Neural progenitor cell (in vitro differentiated cells): ENCODE measurements at places on chromosomes 16 and 17. TPM values are rescaled to one million over a fixed set of nuclear protein-coding genes. Genes with fewer than 3 reads are reported as not detected.

DNA sequence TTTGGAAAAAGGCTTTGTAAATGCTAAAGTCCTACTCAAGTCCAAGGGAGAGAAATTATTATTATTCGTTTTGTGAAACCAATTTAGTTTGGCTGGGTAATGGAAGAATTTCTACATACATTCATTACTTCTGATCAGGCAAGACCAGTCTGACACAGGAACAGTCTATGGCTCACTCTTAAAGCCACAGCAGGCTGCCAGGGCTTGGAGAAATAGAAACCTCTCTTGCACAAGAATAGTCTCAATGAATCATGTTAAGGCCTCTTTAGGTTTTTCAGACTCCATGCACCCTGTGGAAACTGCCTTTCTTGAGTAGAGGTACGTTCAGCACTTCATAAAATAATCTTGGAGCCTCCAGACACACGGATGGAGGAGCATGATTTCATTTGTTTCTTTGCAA, 167.7 kb downstream of the IRX3 start:
- no peak overlapping the region for H3K4me3 ChIP-seq
- no peak overlapping the region for H3K27ac ChIP-seq
- no peak for DNase-seq
- no peaks in the 10 kb centered on the region for H3K4me1 ChIP-seq
- H3K36me3 ChIP-seq = no peaks in the 10 kb centered on the region
- H3K27me3 ChIP-seq = no peaks in the 10 kb centered on the region

DNA sequence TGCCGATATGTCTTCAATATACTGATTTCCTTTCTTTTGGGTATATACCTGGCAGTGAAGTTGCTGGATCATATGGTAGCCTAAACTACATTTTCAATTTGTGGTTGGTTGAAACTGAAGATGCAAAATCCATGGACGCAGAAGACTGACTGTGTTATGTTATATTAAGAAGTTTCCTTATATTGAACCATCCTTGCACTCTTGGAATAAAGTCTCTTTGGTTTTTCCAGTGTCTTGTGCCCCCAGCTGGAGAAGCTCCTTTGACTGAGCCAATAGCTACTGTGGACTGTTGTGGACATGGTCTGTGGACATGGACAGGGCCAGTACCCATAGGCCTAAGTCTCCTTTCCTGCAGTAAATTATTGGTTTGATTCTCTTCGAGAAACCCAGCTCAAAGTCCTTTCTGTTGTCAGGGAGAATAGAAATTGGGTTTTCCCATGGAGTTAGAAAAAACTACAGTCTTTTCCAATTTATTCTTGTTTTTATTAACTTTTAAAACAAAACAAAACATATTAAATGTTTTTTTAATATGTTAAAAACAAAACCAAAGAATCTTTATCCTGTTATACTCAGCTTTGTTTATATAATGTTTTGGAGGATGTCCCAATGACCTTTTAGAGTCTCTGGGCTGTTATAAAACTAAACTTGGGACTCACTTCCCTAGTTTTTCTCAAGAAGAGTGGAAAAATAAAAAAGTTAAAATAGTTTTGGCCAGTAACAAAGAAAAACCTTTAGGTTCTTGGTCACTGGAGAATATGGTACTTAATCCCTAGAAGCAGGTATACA, 15.2 kb upstream of the IL34 start:
- H3K4me1 ChIP-seq = peaks cover 16% of the 10 kb centered on the region
- H3K36me3 ChIP-seq = no peaks in the 10 kb centered on the region
- no peak overlapping the region for H3K4me3 ChIP-seq
- DNase-seq = no peak
- H3K27ac ChIP-seq = no peak overlapping the region

DNA sequence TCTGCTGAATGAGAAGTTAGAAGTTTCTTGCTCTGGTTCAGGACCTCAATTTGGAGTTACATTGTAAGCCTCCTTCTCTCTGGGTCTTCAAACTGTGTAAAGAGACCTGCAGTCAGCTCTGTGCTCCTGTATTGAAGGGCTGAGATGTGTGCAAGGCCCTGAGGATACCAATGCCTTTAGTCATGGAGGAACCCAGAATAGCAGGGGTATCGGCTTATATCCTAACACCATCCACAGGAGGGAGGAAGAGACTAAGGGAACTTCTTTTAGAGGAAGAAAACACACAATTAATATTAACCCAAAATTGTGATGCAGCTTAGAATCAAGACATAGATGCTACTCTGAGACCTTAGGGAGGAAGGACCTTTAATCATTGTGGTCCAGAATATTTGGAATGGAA, 36.5 kb downstream of the GLP2R start:
- DNase-seq = no peak
- no peak overlapping the region for H3K27ac ChIP-seq

DNA sequence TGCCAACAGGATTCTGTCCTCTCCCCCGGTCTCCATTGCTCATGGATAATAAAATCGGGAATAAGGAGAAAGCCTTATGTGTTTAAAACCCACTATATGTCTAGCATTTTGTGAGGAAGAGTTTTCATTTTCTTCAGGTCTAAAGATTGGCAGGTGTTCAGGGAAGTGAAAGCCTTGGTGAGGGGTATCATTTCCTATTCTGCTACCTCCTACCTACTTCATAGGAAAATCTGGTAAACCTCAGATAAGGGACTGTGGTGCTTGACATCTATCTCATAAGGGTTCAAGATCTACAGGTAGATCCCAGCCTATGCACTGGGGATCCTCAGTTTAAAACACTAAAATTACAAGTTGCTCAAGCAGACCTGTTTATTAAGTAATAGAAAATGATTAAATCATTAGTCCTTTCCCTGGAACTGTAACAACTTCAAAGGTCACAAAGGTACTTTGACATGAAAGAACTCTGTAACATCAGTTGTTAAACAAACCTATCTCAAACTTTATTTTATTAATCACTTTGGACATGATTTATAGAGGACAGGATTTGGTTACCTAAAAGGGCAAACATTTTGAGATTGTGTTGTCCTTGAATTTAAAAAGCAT, 6.5 kb downstream of the MOSMO start:
- H3K27ac ChIP-seq = no peak overlapping the region
- no peak overlapping the region for H3K4me3 ChIP-seq
- H3K36me3 ChIP-seq = no peaks in the 10 kb centered on the region
- no peak for DNase-seq

- peaks cover 18% of the 10 kb centered on the region for H3K27me3 ChIP-seq
- no peaks in the 10 kb centered on the region for H3K36me3 ChIP-seq
- no peak for DNase-seq
- no peak overlapping the region for H3K27ac ChIP-seq
- no peaks in the 10 kb centered on the region for H3K4me1 ChIP-seq
Observed at GRCh38 chr17:58436805-58437239, 19.5 kb upstream of the RNF43 start.

GRCh38 chr17:76452127-76452659, 759 bp downstream of the UBE2O start:
- peaks cover 11% of the 10 kb centered on the region for H3K4me1 ChIP-seq
- DNase-seq = peak; percentile 51
- H3K27me3 ChIP-seq = no peaks in the 10 kb centered on the region
- peak overlapping the region; percentile 98 for H3K4me3 ChIP-seq
- no peaks in the 10 kb centered on the region for H3K36me3 ChIP-seq
- no peak overlapping the region for H3K27ac ChIP-seq

DNA sequence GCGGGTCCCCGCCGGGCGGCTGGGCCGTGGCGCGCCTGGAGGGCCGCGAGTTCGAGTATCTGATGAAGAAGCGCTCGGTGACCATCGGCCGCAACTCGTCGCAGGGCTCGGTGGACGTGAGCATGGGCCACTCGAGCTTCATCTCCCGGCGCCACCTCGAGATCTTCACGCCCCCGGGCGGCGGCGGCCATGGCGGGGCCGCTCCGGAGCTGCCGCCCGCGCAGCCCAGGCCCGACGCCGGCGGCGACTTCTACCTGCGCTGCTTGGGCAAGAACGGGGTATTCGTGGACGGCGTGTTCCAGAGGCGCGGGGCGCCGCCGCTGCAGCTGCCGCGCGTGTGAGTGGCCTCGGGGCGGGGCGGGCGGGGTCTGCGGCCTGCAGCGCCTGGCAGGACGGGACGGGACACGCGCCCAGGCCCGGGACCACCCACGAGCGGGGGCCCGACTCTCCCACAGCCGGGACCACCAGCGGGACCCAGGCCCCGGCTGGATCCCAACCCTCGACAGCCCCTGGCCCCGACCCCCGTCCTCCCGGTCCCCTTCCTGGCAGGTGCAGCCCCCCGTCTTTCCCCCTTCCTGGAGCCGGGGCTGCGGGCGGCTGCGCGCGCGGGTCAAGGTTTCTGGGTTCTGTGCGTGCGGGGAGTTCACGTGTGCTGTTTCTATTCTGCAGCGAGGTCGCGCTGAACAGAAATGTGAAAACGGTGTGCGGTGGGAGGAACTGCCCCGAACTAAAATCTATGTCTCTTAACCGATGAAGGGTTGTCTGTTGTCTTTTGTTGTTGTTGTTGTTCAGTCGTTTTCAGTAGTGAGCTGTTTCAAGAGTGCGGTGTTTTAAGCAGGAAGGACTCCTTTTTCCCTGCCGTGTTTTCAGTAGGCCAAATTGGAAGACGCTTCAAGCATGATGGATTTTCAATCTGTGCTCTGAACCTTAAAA, 705 bp downstream of the FOXK2 start:
- peak; percentile 53 for DNase-seq
- H3K4me1 ChIP-seq = peaks cover 4% of the 10 kb centered on the region
- H3K27ac ChIP-seq = no peak overlapping the region
- H3K4me3 ChIP-seq = peak overlapping the region; percentile 78

DNA sequence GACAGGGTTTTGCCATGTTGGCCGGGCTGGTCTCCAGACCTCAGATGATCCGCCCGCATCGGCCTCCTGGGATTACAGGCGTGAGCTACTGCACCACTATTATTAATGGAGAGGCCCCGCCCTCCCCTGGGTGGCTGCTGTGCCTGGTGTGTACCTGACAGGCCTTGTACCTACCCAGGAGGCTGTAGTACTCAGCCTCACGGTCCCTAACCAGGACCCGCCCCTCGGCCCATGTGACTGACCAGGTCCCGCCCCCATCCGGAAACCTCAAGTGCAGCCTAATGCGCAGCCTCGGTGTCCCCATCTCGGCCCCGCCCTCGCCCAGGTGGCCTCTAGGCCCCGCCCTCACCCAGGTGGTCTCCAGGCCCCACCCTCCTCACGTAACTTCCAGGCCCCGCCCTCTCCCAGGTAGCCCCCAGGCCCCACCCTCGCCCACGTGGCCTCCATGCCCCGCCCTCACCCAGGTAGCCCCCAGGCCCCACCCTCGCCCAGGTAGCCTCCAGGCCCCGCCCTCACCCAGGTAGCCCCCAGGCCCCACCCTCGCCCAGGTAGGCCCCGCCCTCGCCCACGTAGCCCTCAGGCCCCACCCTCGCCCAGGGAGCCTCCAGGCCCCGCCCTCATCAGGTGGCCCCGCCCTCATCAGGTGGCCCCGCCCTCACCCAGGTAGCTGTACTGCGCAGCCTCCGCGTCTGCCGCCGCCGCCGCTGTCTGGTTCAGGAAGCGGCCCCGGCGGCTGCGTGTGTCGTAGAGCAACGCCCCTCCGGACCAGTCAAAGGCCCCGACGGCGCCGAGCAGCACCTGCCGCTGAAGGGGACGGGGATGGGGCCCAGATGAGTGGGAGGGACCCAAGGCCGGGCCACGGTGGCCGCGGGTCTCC, 31.0 kb downstream of the HASPIN start:
- H3K27ac ChIP-seq = no peak overlapping the region
- H3K4me3 ChIP-seq = peak overlapping the region; percentile 45

Gene SLC38A7
- 9.8 and 13.8 TPM in 2 replicates for total RNA-seq

Gene ALDH3A2
- total RNA-seq = 126 and 138 TPM in 2 replicates

Gene BTBD17
- 10.8 and 36.8 TPM in 2 replicates for total RNA-seq

Gene CD300A
- 0.28 TPM in 1 of 2 replicates, not detected in the other for total RNA-seq

Gene COPZ2
- 0.30 and 0.74 TPM in 2 replicates for total RNA-seq

Gene CTU2
- 4.7 and 11.0 TPM in 2 replicates for total RNA-seq

Gene ANKFN1
- total RNA-seq = 0.25 TPM in 1 of 2 replicates, not detected in the other

Gene PITPNM3
- total RNA-seq = 2.8 and 5.0 TPM in 2 replicates

Gene LAT
- 2.9 TPM in 1 of 2 replicates, not detected in the other for total RNA-seq
